Right renal pelvis (tissue), 4 donors: ENCODE measurements at places on chromosomes 5 and 9. TPM values are rescaled to one million over a fixed set of nuclear protein-coding genes. Genes with fewer than 3 reads are reported as not detected.

DNA sequence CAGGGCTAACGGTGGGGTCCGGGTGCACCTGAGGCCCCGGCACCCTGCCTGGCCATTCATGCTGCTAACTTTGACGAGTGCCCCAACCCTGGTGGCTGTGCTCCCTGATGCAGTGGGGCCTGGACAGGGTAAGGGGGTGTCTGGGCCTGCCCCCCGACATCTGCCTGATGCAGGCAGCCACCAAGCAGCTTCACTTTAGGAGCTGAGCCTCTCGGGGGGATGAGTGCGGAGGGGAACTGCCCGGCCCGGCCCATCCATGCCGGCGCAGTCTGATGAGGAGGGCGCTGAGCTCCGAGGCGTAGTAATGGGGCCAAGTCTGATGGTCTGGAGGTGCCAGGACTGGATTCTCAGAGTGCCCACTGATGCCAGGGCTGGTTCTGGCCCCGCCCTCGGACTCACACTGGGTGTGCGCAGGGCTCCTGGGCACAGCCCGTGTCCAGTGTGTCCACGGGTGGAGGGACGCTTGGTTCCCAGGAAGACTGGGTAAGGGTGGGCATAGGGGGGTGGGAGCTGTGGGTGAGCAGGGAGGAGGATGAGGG is 16.5 kb downstream of the DNLZ start:
- no peak for DNase-seq

DNA sequence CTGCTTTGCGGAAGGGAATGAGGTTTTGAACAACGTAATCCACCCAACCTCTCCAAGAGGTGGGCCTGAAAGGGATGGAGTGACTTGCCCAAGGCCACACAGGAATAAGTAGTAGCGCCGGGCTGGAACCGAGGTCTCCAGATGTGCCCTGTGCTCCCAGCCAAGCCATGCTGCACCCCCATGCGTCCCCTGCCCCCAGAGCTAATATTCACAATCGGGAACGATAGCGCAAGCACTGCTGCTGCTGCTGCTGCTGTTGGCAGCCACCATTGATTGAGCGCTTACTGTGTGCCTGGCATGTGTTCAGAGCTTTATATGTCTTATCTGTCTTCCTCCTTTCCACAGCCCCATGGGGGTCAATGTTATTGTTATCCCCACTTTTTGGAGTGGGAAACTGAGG is 43.9 kb downstream of the AMBP start:
- no peak for DNase-seq

GRCh38 chr5:74638970-74639806 is 1.3 kb downstream of the ENC1 start:
- no peak for DNase-seq

- DNase-seq = no peak
Measured at GRCh38 chr9:38109601-38110000, 40.6 kb upstream of the SHB start.

GRCh38 chr5:111383288-111383970 is 128.9 kb downstream of the STARD4 start:
- DNase-seq = no peak

ITK gene
- 0.47 TPM for polyA plus RNA-seq

GRCh38 chr5:16179511-16179935 is at the start of gene MARCHF11:
TSS of gene MARCHF11 (minus strand) at chr5:16179791. CDS start at chr5:16179575, 216 bp downstream.
- DNase-seq = no peak

C6 gene
- polyA plus RNA-seq = 1.4 TPM

DNA sequence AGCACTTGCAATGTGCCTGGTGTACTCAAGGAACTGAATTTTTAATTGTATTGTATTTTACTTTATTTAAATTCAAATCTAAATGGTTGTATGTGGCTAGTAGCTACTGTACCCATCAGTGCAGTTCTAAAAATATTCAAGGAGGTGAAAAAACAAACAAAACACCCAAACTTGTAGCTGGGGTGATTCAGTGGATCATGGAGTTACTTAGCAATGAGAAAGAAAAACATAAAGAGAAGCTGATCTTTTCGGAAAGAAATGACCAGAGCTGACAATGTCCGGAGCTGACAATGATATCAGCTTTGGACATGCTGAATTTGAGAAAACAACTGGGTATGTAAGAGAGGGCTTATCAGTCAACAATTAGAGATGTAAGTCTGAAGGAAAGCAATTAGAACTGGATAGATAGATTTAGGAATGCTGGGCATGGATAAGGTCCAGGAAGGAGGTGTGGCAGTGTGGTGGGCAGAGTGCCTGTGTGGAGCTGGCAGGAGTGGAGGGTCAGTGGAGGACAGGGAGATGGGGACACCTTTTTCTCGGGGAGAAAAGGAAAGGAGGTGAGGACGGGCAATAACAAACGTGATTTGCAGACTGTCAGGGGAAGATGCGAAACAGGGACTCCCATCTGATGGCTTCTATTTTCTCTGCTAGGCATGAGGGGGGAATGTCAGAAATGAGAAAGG is 113.2 kb downstream of the DCP2 start:
- no peak for DNase-seq

GRCh38 chr5:21654556-21654955 is 1198.6 kb downstream of the CDH12 start:
- DNase-seq = peak; percentile 7

DNA sequence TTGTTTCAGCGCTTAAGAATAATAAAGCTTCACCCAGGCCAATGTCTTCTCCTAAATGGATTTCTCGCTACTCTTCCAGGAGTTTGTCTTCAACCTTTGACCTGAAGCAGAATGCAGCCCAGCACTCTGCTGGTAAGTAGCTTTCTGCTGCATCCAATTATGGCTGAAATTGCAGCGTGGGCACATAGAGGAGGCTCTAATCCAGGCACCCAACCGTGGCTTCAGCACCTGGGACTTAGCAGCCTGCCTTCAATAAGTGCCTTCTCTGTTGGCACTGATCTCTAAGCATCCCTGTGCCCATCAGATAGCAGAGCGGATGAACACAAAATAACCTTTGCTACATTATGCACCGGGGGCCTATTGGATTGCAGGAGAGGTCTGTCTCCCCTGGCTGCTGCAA is 105.2 kb downstream of the TRIM32 start:
- DNase-seq = no peak
